ENCODE measurements at places on chromosomes 6 and 20.

DNA sequence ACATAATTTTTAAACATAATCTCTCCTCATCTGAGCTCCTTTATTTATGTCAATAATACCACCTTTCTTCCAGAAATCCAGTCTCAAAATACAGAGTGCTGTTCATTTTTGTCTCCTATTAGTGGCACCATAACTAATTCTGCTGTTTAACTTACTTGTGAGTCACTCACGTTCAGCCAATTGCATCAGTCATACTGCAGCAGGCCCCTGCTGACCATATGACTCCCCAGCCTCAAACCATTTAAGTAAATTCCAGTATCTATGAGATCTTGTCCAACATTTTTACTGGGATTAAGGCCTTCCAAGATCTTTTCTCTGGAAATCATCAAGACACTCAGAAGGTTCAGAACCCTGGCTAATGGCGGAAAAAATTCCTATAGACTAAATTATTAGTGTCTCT lies 982.2 kb upstream of the MAP3K7 start:
- no peak for DNase-seq

- no peak for DNase-seq
Measured at GRCh38 chr6:64439274-64439673, 803.7 kb downstream of the PHF3 start.

DNA sequence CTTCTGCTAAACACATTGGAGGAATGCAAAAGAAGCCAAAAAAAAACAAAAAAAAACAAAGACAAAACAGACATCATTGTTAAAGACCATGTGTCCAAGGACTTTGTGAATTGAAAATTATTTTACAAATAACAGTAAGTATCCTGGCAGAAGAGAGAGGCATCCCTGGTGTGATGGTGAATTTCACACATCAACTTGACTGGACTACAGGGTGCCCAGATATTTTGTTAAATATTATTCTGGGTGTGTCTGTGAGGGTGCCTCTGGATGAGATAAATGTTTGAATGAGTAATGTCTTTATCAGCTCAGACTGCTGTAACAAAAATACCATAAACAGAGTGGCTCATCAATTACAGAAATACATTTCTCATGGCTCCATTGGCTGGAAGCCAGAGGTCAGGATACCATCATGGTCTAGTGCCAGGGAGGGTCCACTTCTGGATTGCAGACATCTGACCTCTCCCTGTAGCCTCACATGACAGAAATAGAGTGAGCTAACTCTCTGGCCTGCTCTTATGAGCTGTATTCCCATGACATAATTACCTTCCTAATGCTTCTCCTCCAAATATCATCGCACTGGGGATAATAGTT lies 12.2 kb upstream of the C6orf118 start:
- DNase-seq, result no peak

- no peak for DNase-seq
Measured at GRCh38 chr6:9455864-9456658, 958.8 kb downstream of the TFAP2A start.

- DNase-seq, result no peak
Measured at GRCh38 chr20:32829311-32830005, 9.7 kb downstream of the MAPRE1 start.

- no peak for DNase-seq
Measured at GRCh38 chr6:36244641-36245280, 25.1 kb upstream of the PNPLA1 start.

DNA sequence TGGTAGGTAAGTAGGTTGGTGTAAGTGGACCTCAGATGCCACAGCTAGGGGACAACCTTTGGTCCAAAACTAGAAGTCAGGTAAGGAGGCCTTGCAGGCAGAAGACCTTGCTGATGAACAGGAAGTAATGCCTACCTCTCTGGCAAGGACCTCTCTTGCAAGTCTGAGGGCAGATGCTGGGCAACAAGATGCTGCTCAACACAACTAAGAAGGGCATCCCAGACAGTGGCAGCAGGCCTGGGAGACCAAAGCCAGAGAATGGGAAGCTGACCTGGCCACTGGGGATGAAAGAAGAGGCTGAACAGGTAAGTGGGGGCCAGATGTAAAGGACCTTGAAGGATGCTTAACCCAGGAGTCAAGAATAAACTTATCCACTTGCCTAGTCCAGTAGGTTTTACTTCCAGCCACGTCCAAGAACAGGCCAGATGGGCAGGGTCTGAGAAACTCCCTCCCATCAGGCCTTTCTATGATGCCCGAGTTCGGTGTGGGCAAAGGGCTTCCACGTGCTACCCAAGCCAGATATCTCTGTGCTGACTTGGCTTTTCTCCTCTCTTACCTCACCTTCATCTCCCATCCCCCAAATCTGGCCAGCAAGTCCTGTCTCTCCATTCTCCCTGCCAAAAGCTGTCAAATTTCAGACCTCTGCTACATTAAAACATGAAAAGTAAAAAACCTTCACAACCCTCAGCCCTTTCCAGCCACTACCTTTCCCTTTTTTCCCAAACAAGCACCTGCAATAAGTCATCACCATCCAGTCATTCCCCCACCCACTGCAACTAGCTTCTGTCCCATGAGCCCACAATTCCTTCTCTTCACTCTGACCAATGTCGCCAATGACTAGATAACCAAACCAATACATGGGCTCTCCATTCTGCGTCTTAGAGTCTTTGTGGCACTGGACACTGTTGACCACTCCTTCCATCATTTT lies 11.5 kb upstream of the PLCG1 start:
- DNase-seq, result no peak

DNA sequence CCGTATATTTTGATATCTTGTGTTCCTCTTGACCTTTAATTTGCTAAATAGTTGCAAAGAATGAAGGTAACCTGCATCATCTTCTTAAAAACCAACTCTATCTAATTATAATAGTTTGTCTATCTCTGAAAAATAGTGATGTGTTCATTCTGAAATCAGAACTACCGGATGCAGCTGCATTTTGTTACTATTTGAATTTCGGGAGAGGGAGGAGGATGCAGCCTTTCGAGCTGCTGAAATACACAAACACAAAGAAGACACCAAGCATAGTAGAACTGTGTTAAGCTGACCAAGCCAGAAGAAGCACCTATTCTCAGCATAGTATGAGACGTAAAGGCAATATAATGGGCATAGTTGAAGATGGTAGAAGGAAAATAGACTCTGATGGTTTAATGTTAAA lies 33.1 kb downstream of the PTPN1 start:
- no peak for DNase-seq

- DNase-seq, result no peak
Measured at GRCh38 chr20:57677584-57677982, 32.2 kb downstream of the PMEPA1 start.

- DNase-seq, result no peak
Measured at GRCh38 chr6:161414707-161415106, 140.8 kb upstream of the AGPAT4 start.

DNA sequence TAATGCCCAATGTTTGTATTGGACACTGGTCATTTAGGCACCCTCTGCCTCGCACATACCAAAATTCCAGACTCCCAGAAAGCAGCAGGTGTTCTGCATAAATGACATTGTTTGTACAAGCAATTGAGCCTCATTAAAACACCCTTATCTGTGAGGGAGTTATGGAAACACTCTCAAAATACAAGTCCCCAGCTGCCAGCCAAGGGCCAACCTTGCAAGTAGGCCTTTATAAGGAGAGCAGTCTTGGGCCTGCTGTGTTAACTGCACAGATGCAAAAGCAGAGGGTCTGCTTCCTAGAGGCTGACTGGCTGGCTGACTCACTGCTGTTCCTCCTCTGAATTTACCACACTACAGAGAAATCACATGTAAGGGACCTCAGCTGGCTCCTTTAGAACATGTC lies 150.4 kb upstream of the HMGN3 start:
- no peak for DNase-seq

DNA sequence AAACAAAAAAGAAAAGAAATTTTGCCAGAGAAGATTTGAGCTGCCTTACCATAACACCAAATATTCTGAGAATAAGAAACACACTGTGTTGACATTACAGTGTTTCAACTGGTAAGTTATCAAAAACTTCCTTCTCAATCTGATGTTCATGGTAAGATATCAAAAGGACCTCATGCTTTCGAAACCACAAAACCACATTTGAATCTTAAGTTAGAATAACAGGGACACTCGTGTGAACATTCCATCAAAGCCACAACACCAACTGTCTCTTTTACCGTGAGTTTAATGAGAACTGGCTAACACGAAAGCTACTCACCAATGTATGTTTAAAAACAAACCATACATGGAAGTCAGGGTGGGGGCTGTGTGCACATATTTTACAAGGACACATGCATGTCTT lies 73.0 kb upstream of the OPRM1 start:
- no peak for DNase-seq
